ENCODE measurements at places on chromosomes 1 and 21. TPM values are rescaled to one million over a fixed set of nuclear protein-coding genes. Genes with fewer than 3 reads are reported as not detected.

DNA sequence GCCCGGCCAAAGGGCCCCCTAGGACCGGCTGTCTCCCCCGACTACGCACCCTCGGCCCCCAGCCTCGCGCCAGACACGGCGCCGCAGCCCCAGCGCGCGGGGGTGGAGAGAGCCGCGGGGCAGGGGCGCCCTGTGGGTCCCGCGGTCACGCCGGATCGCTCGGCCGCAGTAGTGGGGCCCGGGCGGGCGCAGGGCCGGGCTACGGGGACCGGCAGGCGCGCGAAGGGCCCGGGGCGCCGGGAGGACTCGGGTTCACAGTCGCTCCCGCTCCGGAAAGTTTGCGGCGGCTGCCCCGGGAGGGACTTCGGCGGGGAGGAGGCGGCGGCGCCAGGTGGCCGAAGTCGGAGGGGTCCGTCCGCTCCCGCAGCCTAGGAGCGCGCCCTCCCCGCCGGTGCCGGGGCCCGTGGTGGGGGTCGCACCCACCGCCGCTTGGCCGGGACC is 7.1 kb upstream of the ZNF669 start:
- no peak for DNase-seq

GRCh38 chr1:220235462-220235861 is 36.8 kb downstream of the RAB3GAP2 start:
- no peak for DNase-seq

DNA sequence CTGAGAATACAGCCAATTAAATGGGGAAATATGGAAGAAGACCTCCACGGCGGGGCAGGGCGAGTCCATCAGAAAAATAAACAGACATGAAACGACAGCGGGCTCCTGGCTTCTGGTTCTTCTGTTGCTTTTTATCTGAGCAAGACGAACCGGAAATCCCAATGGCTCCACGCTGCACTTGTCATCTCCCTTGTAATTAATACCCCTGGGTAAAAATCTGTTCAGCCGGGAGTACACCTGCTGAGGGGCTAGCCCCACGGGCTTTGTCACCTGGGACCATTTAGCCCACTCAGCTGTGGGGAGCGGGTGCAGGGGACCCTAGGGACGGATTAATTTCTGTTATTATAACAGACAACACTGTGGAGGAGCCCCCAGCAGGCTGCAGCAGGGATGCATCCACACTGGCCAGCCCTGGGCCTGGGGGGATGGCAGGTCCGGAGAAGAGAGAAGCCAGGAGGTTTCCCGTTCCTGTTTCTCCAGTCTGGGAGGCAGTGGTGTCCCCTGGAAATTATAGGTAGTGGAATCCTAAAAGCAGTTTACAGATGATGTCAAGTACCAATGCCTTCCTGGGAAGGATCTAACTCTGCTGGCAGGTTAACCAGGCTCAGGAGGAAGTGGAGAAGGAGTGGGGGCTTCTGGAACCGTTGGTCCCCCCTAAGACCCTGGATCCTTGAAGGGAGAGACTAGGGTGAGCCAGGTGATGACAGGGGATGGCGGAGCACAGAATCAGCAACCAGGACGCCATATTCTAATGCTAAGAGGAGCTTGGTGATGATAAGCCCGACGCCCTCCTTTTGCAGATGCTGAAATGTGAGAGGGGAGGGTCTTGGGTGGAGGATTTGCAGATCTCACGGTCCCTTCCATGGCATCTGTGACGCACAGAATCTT is 566.1 kb downstream of the PTPRU start:
- no peak for DNase-seq

DNA sequence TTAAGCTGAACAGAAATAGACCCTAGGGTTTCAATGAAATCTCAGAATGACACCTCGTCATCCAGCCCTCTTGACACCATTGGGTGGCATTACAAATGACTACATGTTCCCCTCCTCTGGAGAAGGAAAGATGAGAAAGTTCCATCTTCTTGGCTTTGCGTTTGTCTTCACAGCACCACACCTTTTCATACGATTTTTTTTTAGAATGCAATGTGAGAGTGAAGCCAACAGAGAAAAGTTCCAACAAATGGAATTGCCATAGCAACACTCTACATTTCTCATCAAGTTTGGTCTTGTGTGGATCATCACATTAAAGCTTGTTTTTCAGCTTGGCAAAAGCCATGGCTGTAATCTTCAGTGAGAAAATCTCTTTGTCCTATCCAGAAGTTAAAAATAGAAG is 183.4 kb upstream of the SNX7 start:
- no peak for DNase-seq

- no peak for DNase-seq
These were observed 64.2 kb upstream of the LYPLAL1 start for GRCh38 chr1:219109424-219110018.

- DNase-seq: no peak
These were observed 52.4 kb upstream of the CCDC190 start for GRCh38 chr1:162913345-162913744.

GRCh38 chr1:2290171-2290578 is 62.1 kb downstream of the SKI start:
- DNase-seq: no peak

- no peak for DNase-seq
These were observed 1.4 kb downstream of the S100A12 start for GRCh38 chr1:153374071-153374470.

DNA sequence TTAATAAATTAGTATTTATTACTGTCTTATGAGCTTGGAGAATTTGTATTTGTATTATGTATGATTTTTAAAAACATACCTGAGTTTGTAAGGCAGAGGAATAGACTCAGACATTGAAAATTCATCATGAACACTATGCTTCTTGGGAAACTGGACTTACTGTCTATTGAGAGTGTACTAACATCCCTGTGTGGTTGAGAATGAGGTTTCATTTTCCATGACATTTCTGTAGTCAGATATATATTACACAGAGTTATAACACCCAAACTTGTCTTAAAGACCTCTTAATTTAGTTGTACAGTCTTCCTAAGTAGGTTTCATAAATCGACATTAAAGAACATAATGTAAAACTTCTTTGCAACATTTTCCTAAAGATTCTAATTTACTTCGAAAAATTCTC is 30.0 kb downstream of the PPP2R5A start:
- no peak for DNase-seq

DNA sequence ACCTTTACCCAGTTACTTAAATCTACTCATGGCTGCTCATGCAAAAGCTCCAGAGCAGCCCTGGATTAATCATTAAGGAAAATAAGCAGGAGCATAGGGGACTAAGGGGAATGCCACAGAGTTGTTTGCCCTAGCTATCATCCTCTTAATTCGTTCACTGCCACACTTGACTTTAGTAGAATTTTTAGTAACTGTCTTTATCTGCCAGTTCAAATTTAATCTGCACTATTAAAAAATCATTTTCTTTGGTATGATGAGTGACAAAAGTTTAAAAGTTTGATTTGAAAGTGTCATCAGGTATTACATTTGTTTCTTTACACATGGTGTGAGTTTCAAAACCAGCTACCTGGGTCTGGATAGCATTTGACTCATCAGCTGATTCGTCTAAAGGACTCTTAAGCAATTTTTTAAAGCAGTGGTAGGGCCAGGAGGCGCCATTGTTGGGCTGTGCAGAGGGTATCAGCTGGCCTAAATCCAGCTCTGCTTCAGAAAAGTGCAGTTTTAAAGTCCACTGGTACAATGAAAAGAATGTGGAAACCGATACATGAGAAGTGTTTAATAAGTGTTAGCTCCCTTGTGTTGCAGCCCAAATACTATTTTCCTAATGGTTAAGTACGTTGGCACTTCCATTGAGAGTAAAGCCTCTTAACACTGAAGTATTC is 69.9 kb upstream of the DR1 start:
- DNase-seq: no peak

GRCh38 chr1:155003227-155003765 is 694 bp downstream of the ZBTB7B start:
- no peak for DNase-seq

- DNase-seq: no peak
These were observed 28.3 kb downstream of the LAMC1 start for GRCh38 chr1:183051546-183051945.

DNA sequence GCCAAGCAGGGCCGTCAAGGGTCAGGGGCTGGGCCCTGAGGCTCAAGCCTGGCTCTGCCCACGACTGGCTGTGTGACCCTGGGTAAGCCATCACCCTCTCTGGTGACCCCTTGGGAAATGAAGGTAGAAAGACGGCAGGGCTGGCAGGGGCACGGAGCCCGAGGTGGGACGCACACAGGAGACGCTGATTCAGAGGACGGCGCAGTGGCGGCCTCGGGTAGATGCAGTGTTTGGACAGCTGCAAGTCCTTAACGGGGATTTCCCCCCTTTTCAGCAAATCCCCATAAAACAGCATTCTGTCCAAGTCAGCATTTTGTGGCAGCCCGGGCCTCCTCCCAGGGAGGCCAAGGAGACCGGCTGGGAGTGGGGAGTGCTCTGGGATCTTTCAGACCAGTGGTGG is 16.7 kb downstream of the COL8A2 start:
- DNase-seq: no peak

Gene IVL
- not detected for total RNA-seq

Gene NCAM2
- total RNA-seq: 186 TPM

Gene LYPD8
- 8.5 TPM for total RNA-seq

Gene KRTAP12-2
- not detected for total RNA-seq
